ENCODE measurements at places on chromosomes 11 and 22.
A peak's percentile ranks its signal among the peaks of the same experiment; 100 is the strongest.

- no peak for DNase-seq
Measured at GRCh38 chr22:24875862-24876506, 70.0 kb downstream of the SGSM1 start.

DNA sequence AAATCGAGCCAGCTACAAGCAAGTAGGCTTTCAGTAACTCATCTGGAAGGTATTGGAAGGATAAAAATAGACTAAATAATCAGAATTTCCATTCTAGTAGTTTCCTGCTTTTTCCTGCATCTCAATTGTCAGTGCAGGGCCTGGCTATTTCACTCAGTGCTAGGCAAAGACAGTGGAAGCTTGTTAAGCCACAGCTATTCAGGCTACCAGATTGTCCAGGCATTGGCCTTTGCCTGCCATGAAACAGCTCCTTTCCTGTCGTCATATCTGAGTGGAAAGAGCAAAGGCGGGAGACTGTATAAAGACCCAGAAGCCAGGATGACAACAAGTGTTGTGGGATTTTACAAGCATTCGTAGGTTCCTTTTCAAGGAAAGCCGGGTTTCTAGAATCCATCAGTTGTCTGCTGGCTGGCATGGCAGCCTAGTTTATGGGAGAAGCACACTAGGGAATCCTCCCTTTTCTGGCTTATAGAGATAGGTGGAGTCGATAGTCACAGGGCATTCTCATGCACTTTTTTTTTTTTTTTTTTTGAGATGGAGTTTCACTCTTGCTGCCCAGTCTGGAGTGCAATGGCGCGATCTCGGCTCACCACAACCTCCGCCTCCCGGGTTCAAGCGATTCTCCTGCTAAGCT is 2.0 kb upstream of the TNRC6B start:
- DNase-seq, result no peak

DNA sequence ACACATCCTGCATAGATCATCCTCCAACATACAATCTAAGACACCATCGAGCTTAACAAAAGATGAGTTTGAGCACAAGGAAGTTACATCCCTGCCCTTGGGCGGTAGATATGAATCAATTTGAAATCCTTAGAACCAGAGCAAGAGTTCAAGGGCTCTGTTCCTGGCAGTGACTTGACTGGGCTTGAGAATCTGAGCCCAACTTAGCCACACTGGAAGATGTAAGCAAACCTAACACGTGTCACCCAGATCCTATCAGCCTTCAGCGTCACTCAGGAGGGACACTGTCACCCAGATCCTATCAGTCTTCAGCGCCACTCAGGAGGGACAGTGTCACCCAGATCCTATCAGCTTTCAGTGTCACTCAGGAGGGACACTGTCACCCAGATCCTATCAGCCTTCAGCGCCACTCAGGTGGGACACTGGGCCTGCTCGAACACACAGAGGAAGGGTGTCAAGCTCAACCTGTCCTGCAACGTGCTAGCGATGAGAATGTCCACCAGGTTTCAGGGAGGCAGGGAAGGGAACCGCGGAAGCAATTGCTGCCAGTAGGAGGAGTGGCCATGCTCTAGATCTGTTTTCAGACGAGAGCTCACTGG is 32.8 kb upstream of the CTSD start:
- DNase-seq, result no peak

DNA sequence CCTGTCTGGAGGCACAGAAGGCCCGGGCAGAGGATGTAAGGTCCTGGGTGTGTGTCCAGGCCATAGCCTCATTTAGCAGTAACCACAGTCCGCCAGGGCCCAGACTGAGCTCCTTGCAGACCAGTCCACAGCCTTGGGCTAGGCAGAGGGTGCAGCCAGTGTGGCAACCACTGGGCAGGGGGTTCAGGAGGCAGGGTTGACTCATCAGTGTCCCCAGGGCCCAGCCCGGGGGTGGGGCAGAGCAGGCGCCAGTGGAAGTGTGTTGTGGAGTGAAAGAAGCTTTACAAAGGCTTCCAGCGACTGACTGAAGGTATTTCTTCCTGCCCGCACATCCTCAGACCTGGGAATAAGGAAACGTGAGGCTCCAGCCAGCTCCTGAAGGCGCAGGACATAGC is 27.7 kb upstream of the WNT11 start:
- no peak for DNase-seq

DNA sequence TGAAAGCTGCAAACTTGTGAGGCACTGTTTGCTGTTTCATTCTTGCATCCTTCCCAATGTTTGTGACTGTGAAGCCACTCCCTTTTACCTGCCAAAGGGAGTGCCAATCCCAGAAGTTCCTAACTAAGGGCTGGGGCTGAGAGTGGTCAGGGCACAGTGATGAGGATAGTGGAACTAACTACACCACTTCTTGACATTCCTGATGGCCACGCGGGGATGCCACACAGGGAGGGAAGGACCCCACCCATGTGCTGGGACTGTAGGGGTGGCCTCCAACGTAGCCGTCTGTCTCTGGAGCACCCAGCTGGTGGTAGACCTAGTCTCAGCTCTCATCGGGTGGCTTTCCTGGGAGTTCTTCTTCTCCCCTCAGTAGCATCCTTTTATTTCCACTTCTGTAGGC is 335.5 kb downstream of the CADM1 start:
- no peak for DNase-seq

GRCh38 chr22:25453557-25453956 is 110.9 kb upstream of the GRK3 start:
- DNase-seq, result peak; percentile 32

GRCh38 chr11:65767406-65767805 is 13.4 kb downstream of the AP5B1 start:
- DNase-seq, result no peak

DNA sequence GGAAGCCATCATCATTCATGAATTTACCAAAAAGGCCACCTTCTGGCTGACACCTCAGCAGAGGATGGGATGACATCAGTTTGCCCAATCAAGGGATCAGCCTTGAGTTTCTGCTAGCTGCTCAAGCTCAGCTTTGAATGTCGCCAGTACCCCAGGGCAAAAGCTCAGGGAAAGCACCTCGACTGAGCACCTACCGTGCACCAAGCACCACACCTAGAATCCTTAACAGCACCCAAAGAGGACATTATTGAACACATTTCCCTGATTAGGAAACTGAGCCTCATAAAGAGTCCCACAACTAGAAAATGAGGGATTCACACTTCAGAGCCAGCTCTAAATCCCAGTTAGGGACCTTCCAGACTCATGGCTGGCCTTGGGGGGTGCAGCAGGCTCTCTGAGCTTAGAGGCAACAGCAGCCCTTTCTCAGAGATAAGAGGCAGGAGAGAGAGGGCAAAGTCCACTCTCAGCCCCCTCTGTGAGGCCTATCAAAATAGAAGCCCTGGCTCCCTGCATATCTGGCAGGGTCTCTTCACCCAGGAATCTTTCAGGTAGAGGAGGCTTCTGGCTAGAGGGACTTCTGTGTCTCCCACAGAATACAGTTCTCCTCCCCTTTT is 13.4 kb upstream of the DAGLA start:
- no peak for DNase-seq

GRCh38 chr11:17547051-17547577 is at the start of gene OTOG:
Gene OTOG, plus strand, starts transcription at chr11:17547259. Its CDS starts 114 bp downstream, at chr11:17547373.
- no peak for DNase-seq

DNA sequence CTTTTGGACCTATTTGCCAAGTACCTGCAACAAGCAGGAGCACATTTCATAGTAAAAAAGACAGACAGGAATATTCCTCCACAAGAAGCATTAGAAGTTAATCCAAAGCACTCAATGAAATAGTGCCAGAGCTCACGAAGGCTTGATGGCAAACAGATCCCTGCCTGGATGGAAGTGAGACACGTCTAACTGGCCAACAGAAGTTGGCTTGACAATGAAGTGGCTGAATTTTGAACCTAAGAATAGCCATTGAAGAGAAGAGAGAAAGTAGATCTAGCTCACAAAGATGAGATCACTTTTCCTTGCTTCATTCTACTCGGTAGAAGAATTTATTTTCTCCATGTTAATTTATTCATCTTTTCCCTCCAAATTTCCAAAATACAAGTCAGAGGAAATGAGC is 30.6 kb upstream of the APOA1 start:
- DNase-seq, result no peak

- DNase-seq, result no peak
Measured at GRCh38 chr11:115699733-115700132, 195.5 kb upstream of the CADM1 start.

- DNase-seq, result peak; percentile 24
Measured at GRCh38 chr11:73218106-73218829, at the start of gene P2RY2. Gene P2RY2, plus strand, starts transcription at chr11:73218281. Its CDS starts 15,879 bp downstream, at chr11:73234160.

- DNase-seq, result no peak
Measured at GRCh38 chr11:67283481-67283963, 5.6 kb upstream of the ANKRD13D start.

- DNase-seq, result no peak
Measured at GRCh38 chr11:122131126-122131525, 15.1 kb upstream of the BLID start.

Data from stimulated activated CD8-positive, alpha-beta memory T cell treated with anti-CD3 and anti-CD28 coated beads, Interleukin-2, amount 100 ng/mL, for 48 hours (primary cell).